ENCODE measurements at places on chromosomes 2 and 18. TPM values are rescaled to one million over a fixed set of nuclear protein-coding genes. Genes with fewer than 3 reads are reported as not detected.

The ATP9B gene
- total RNA-seq = 48.6 TPM

- H3K36me3 ChIP-seq = no peaks in the 10 kb centered on the region
- H3K4me1 ChIP-seq = no peaks in the 10 kb centered on the region
- no peaks in the 10 kb centered on the region for H3K27me3 ChIP-seq
- no peak overlapping the region for H3K4me3 ChIP-seq
These were observed 15.0 kb upstream of the SPOPL start for GRCh38 chr2:138486363-138487198.

DNA sequence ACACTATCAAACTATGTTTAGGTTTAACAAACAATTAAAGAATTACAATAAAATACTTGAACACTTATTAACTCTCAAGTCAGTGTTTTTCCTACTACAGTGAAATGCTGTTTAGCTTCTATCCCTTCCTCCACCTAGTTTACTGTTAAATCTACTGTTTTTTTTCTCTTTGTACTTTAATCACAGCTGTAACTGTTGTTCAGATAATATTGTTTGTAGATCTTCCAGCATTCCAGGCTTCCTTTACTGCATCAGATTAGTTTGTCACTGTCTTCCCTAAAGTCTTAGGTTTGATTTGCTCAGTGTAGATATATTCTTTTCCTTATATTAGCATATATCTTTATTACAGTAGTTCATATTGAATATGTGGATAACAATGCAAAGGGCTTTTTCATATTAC, 22.5 kb downstream of the BIRC6 start:
- no peaks in the 10 kb centered on the region for H3K27me3 ChIP-seq
- no peak overlapping the region for H3K27ac ChIP-seq
- H3K36me3 ChIP-seq = peaks cover 18% of the 10 kb centered on the region

DNA sequence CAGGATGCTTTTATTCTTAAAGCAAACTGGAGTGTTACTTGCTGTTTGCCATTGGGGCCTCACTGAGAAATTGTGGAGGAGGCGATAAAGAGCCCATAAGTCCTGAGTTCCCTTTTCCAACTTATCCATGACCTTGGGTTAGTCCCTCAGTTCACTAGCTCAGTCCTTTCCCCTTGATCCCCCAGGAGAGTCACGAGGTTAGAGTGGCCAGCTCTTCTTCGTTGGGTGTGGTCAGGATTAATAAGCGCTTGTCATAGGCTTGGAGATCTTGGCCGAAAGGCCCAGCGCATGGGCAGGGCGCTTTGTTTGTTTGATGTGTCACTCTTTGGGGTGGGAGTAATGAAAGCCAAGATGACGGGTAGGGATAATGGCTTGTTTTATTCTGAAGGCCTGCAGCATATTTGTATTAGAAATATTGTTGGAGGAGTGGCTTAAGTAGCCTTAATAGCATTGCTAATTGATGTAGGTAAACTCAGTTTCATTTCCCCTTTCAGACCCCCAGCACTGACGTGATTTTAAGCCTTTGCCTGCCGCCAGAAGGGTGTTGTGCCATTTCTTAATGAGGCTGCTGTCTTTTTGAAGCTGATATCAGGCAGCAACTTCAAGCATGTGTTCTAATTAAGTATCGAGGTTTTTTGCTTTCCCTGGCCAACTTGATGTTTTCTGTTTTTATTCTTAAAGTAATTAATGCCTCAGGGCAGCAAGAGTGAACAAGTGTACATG, 15.7 kb downstream of the GRHL1 start:
- no peak overlapping the region for H3K27ac ChIP-seq
- peaks cover 18% of the 10 kb centered on the region for H3K4me1 ChIP-seq
- no peak overlapping the region for H3K4me3 ChIP-seq
- no peak for DNase-seq
- peaks cover 7% of the 10 kb centered on the region for H3K36me3 ChIP-seq

The DAPL1 gene
- total RNA-seq = not detected

The ATP6V1B1 gene
- total RNA-seq = 2.2 TPM
